ENCODE measurements at places on chromosomes 16 and 17.

DNA sequence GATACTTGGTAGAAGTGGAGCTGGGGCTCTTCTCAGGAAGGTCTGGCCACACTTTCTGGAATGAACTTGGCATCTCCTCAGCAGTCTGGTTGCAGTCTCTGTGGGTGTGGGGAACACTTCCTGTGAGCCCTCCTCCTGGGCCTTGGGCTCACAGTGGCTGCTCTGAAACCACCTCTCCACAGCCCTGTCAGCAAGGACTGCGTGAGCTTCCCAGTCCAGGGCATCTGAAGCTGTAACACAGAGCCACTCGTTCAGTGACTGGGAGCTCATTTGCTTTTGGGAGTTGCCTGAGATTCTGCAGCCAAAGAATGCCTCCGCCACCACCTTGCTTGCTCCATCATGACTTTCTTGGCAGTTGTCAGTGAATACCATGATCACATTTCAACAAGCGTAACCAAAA is 60.0 kb downstream of the CLEC16A start:
- no peak for DNase-seq

DNA sequence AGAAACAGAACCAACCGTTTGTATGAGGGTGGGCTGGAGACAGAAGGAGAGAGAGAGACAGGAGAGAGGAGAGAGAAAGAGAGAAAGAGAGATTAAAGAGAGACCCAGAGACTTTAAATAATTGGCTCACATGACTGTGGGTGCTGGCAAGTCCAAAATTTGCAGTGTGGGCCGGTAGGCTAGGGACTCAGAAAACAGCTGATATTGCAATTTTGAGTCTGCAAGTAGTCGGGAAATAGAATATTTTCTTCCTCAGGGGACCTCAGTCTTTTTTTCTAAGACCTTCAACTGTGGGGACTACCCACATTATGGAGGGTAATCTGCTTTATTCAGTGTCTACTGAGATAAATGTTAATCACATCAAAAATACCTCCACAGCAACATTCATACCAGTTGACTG is 1439.0 kb downstream of the CDH11 start:
- no peak for DNase-seq

DNA sequence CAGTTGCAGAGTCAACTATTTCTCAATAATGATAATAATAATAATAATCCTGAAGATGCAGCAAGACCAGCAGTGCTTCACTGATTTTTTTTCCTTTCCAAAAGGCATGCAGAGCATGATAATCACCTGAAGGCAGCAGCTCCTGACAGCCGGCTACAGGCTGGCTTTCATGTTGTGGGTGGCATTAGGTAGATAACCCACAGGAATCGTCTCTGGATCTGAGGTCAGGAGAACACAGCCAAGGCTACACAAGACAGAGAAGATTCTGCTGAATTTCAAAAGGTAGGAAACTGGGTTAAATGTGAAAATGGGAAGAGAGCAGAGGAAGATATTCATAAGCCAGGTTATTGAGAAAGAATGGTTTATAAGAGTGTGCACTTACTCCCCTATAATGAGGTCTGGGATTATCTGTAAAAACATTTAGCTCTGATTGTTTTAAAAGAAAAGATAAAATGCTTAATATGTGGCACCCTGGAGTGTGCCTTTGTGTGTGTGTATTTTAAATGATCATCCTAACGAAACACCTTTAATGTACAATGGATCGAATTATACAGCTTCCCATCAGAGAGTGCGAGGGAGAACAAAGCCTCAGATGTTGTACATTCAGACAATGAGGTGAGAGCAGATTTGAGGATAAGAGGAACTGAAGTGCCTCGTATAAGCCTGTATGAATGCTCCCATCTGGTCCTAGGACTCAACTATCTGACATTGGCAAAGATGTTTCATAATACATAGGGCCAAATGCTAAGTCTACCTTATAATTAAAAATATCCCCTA is 273.1 kb downstream of the PHKB start:
- DNase-seq: no peak

DNA sequence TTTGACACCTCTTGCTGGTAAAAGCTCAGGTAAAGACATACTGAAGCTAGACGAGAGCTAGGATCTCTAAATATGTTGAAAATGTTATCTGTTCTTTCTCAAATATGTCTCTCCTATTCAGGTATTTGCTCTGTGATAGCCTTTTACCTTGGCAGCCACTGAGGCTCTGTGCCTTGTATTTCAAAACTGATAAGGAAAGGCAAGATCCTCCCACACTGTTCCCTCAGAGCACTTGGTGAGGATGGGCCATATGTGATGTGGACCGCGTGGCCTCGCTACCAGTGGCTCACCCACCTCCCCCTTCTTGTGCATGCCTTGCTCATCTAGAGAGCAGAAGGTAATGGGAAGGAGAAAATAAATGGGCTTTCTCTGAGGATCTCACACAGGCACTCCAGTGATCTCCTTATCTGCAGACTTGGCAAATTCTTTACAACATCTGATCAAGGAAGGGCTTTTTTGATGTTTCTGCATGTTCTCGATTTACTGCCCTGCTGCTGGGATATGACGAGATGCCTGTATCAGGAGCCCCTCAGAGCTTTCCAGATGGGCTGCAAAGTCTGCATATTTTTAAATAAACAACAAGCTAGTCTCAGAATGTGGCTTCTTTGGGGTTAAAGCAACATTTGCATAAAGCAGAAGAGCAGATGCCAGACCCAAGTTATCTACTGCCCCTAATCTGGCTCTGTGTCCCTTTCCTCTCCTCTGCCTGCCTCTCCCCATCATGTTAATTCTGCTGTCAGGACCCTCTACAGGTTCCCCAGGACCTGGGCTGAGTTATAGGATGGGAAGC is 16.9 kb downstream of the HOXB1 start:
- no peak for DNase-seq

DNA sequence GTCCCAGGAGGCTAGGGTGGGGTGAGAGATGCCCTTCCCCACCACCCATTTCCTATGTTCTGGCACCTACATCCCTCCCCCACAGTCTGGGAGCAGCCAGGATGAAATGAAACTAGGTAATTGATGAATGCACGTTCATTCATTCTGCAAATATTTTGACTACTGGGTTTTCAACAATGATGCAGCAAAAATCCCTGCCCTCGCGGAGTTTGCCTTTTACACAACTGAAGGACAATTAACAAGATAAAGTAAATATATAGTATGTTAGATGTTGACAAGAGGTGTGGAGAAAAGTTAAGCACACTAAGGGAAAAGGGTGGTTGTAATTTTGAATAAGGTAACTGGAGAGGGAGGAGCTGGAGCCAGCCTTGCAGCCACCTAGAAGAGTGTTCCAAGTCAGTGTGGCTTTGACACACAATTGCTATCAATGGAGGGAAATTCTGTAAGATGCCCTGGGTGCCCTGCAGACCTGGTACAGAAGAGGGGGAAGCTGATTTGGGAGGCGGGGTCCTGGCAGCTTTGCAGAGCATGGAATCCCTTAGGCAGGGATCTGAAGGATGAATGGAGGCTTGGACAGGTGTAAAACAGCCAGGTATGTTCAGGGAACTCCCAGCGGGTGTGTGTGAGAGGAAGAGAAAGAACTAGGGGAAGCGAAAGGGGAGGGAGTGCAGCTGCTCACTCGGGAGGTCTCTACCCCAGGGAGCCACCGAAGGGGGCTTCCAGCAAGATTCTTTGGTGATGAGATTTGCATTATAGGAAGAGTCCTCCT is 2.5 kb downstream of the TMEM92 start:
- DNase-seq: no peak

GRCh38 chr17:59332749-59333377 is 1.4 kb downstream of the YPEL2 start:
- DNase-seq: peak; percentile 60

DNA sequence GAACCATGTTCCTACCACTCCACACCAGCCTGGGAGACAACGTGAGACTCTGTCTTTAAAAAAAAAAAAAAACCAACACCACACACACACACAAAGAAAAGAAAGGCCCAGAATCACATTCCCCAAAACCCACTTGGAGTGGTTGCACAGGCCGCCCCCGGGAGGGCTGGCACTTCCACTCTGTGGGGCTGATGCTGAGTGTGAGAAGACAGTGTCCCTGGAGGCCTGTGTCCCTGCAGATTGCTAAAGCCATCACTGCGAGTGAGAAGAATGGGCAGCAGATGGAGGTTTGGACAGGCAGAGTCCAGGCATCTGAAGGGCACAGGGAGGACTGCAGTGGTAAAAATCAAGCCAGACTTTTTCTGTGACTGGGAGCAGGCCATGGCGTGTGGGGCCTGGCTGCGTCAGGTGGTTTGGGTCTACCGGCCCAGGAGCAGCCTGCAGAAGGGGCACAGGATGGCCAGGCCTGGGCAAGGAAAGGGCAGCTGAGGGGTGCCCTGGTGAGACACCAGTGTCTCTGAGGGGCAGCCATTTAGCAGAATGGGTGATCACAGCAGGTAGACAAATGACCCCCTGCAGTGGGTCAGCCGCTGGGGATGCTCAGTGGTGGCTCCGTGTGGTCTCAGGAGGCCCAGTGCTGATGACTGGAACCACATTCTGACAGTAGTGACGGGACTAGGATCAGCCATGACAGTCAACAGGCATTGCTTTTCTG is 13.1 kb downstream of the CTRB2 start:
- no peak for DNase-seq

- DNase-seq: no peak
Measured at GRCh38 chr17:80316927-80317705, 56.5 kb downstream of the RNF213 start.

GRCh38 chr17:50274142-50274896 is at the start of gene TMEM92:
TMEM92 (plus strand) TSS chr17:50274466; CDS start chr17:50274502, 36 bp downstream.
- peak; percentile 25 for DNase-seq

DNA sequence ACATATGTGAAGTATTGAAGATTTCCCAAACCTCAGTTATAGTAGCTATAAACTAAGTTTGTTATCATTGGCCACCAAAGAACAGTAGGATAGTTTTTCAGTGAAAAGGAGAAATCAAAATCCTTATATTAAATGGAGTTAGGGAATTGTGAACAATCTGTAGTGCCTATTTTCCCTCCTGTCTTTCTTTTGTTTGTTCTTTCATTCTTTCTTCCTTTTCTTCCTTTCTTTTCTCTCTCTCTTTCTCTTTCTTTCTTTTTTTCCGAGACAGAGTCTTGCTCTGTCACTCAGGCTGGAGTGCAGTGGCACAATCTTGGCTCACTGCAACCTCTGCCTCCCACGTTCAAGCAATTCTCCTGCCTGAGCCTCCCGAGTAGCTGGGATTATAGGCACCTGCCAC is 48.8 kb downstream of the SSH2 start:
- no peak for DNase-seq

DNA sequence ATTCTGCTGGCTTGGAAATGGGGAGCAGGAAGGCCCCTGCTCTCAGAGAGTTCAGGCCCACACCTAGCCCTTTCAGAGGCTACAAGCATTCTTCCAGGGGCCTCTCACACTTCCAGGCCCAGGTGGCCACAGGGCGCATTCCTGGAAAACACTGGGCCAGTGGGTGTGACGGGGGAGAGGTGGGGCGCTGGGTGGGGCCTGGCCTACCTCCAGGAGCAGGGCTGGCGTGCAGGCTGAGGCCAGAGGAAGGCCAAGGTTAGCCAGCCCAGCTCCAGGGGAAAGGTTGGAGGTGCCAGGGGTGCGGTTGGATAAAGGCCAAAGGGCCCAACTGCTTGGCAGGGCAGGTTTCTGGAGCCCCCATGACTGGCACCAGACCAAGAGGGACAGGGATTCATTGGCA is 198.2 kb downstream of the MAF start:
- no peak for DNase-seq

GRCh38 chr17:42289611-42290181 is 1.4 kb downstream of the STAT5A start:
- peak; percentile 50 for DNase-seq

DNA sequence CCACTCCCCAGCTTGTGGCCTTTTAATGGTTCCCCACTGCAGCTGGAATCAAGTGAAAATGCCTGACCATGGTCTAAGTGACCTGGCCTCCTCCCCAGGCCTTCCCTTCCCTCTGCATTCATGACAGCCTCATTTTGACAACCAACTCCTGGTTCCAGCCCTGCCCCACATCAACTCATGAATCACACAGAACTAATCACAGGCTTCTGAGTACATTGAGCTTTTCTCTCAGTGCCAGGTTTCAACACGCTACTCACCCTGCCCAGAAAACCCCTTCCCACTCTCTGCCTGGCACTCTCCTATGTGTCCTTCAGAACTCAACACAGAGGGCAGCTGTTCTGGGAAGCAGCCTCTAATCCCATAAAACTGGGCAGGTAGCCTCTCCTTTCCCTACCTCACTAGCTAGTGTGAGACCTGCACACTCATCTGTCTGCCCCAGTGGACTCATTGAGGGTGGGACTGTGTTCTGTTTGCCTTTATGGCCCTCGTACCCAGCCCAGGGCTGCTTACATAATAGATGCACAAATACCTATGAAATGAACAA is 313.6 kb downstream of the GRIN2A start:
- no peak for DNase-seq

GRCh38 chr17:40022961-40023541 is 7.8 kb downstream of the CSF3 start:
- no peak for DNase-seq
